Stimulated activated CD8-positive, alpha-beta memory T cell treated with anti-CD3 and anti-CD28 coated beads, Interleukin-15, amount 100 ng/mL, for 4 hours (primary cell): ENCODE measurements at places on chromosomes 4 and X.

DNA sequence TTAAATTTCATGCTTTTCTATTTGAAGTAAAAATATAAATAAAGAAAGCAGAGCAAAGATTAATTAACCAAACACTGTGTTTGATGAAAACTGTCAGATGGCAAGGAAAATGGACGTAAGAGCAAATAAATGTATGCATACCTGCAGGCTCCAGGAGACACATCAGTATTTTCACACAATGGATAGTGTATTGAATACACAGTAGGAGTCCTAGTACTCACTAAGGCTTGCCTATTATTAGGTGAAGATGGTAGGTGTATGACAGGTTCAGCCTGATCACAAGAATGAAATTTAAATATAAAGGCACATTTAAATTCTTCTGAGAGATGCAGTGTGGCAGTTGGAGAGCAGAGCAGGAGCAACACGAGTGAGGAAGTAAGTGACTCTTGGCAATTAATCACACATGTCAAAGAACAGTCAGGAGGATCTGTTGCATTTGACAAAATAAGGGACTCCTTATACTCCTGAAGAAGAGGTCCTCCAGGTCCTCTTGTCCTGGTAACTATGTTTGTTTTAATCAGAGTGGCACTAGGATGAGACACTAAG, 106.0 kb upstream of the NDST4 start:
- no peak for DNase-seq

GRCh38 chr4:130183096-130183495, 1087.1 kb downstream of the C4orf33 start:
- no peak for DNase-seq

DNA sequence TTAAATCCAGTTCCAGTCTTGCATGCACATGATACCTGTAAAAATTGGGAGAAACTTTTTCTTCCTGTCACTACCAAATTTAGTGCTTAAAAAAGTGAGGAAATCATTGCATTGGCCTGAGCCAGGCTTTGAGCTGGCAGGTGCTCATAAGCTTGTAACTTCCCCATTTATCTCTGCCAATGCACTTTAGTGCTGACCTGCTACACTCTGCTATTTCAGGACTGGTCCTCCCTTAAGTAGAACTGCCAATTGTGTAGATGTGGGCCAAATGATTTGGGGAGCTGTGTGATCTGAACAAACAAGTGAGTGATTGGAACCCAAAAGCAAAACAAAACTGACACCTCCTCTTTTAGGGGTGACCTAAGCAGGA, 51.8 kb downstream of the ZNF827 start:
- no peak for DNase-seq

DNA sequence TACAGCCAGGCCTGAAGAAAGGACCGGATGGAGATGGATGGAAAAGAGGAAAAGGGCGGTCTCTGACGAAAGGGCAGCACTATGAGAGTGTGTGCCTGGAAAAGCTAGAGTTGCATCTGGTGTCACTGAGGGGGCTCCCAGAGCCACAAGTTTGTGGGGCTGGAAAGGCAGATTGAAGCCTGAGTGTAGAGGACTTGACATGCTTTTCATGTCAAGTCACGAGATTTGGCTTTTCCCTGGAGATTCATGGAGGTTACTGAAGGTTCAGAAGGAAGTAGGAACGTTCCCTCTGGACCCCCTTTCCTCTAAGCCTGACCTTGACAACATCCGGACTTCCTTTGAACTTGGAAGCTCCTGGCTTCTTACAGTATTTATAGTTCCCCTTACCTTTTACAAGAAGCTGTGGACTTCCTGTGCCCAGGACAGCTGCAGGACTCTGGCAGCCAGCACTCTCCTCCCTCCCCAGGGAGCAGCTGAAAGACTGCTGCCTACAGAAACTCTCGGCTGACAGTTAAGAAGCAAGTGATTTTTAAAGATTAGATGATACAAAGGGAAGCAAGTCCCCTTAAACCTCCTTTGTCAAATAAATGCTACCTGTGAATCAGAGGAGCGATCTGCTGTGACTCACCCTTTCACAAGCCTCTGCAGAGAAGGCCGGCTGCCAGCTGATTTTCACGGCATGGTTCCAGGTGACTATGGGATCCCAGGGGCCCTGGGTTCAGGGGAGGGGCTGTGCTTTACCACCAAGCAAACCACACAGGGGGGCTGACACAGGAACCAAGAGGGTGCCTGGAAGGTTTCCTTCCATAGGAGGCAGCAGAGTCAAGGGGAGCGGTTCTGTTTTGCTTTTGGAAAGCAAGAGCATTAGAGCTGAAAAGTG, 72.9 kb upstream of the STIM2 start:
- DNase-seq = peak; percentile 3

DNA sequence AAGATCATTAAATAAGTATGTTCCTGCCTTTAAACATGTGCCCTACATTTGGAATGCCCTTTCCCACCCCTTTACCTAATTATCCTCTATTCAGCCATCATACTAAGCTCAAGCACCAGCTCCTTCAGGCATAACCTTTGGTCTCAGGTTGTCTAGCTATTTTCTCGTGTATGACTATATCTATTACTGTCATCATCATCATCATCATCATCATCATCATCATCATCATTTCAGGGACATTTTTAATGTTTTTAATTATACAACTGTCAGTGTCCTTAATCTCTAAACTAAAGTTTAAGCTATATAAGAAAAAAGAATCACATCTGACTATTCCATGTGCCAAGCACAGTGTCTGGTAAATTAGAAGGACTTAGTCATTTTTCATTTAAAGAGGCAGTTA, 214.6 kb upstream of the CTSO start:
- DNase-seq = no peak

DNA sequence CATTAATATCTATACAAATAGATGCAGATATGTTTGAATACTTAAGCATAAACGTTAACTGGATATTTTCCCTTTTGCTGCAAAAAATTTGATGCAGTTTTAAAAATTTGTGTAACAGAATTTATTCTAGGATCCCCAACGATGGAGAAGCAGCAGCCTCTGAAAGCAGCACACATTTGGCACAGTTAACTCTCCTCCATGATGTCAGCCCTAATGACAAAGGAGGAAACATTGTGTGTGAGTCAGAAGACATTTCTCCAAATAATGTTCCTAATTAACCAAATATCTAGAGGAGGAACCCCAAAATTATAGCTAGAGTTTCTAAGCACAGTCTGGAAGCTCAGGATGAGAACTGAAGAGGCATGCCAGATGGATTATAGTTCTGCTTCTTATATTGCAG, 281.9 kb upstream of the MAD2L1 start:
- DNase-seq = no peak

GRCh38 chr4:110944501-110944900, 321.6 kb upstream of the PITX2 start:
- DNase-seq = no peak

GRCh38 chr4:88007304-88008121, at the start of gene PKD2:
TSS of gene PKD2 (plus strand) at chr4:88007635. CDS start at chr4:88007734, 99 bp downstream.
- DNase-seq = peak; percentile 52

GRCh38 chr4:122624205-122624604, 3.3 kb upstream of the IL21 start:
- no peak for DNase-seq

- DNase-seq = no peak
Measured at GRCh38 chr4:155842080-155842479, 24.0 kb downstream of the ASIC5 start.

DNA sequence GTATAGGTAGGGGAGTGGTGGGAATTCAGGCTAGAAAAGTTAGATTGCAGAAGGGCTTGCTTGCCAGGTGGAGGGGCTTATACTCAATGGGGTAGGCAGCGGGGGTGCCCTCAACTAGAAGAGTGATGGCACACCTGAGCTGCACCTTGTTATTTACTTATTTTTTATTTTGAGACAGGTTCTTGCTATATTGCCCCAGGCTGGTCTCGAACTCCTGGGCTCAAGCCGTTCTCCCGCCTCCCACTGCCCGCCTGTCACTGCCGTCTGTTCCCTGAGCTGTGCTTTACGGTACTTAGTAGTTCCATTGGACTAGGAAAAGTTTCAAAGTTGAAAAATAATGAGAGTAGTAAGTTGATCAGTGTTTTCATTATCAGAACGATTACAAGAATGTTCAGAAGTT, 2.0 kb downstream of the ZFX start:
- DNase-seq = no peak

DNA sequence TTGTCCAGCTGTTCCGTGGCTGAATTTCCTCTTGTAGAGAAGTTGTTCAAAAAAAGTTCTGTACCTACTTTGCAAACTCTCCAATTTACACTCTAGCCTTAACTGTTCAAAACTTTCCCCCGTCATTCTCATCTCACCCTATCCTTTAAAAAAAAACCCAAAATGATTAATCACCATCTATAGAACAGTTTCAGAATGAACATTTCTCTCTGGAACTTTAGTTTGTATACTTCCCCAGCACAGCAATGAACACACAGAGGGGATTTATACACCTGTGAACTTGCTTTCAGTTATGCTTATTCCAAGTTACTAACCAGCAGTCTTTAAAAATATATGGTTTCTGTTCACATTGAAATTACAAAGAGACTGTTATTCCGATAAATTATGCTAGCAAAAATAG, 1.2 kb downstream of the GEMIN8 start:
- DNase-seq = no peak

GRCh38 chrX:2385224-2385623, 115.6 kb downstream of the DHRSX start:
- no peak for DNase-seq

GRCh38 chr4:86118711-86119110, 241.1 kb downstream of the MAPK10 start:
- DNase-seq = no peak

- DNase-seq = no peak
Measured at GRCh38 chr4:40763228-40763716, 13.5 kb downstream of the NSUN7 start.

DNA sequence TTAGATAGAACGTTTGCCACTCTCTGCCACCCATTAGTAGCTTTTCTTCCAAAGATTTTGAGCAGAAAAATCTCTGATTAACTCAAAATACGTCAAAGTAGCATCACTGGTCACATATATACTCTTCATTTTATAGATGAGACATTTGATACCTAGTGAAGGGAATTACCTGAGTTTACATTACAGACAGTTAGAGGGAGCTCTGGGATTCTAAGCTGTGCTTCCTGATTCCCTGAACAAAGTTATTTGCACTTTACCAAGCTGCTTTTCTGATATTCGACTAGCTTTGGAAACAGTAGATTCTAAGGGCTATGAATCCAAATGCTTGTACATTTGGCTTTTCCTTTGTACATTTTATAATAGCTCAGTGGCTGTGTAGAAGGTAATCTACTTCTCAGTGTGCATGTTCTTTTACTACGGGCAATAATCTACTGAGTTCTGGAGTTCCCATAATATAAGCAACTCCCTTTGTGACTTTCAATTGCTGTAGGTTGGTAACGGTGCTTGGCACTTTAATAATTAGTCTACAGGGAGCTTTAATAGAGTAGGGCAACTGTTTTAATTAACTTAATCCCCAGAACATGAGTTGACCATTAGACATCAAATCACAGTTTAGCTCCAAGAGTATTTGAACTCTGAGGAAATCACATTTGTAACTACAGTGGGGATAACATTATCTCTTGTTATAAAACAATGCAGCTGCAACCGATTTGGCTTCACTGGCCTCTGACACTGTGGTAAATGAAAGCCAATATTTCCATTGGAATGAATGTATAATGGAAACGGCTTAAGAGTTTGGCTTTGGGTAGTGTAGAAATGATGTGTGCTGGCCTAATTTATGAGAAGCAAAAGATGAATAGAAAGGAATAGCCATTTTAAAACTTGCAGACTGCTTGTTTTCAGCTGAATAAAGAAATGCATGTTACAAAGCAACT, 1602.4 kb downstream of the STIM2 start:
- DNase-seq = no peak

DNA sequence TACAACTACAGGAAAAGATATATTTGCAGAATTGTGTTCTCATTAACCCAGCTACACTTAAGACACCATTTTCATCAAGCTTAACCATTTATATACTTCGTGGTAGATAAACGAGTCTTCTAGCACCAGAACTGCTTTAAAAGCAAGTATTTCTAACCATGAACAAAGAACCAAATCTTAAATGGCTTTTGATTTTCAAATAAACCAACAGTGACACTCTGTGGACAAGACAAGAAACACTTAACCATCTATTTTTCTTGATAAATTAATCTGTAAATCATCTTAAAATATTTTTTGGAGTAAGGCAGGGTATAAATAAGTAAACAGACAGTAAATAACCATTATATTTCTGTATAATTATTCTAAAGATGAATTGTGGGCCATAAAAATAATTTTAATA, 10.2 kb downstream of the BEND2 start:
- DNase-seq = no peak

DNA sequence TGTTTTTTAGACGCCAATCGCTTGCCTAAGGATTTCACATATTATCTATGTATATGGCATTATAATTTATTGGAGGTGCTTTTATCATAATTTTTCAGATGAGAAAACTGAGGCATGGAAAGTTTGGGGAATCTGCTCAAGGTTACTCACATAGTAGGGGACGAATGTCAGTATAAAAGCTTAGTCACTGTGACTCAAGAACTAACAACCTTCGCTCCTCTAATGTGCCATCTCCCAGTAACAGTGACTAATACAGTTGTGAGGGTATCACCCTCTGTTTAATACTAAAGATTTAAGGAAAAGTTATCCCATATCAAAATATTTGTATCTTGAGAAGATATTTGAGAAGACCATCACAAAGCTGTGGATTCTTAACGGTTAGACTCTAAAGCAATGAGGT, 353.1 kb upstream of the SPOCK3 start:
- no peak for DNase-seq

DNA sequence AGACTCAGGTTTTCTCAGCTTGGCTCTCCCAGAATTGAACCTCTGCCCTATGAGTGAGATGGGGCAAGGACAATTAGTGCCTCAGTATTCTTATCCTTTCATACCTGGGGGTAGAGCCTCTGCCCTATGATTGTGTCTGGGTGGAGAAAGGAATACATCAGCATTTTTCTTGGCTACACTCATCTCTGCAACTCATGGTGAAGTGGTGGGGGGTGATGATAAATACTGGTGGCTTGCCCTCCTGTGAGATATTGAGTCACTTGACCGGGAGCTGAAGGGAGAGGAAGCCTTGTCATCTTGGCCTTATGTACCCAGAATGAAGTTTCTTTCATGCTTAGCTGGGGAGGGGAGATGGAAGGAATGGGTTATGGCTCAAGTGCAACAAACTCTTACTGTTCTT, 71.3 kb upstream of the ENOX2 start:
- no peak for DNase-seq

GRCh38 chr4:42965326-42965725, 72.8 kb downstream of the GRXCR1 start:
- no peak for DNase-seq

- DNase-seq = no peak
Measured at GRCh38 chr4:133910165-133910564, 291.4 kb downstream of the PABPC4L start.

DNA sequence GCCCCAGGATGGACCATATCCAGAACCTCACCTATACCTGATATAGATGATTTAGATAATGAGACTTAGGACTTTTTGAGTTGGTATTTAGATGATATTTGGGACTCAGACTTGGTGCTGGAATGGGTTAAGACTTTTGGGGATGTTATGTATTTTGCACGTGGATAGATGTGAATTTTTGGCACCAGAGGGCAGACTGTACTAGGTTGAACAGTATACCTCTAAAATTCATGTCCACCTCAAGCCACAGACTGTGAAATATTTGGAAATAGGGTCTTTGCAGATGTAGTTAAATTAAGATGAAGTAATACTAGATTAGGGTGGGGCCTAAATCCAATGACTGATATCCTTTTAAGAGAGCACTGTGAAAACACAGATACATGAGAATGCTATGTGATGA, 15.6 kb downstream of the RBM41 start:
- DNase-seq = no peak

- DNase-seq = no peak
Measured at GRCh38 chr4:66585767-66586166, 915.5 kb upstream of the EPHA5 start.

GRCh38 chr4:150784305-150784704, 202.4 kb downstream of the MAB21L2 start:
- DNase-seq = no peak
